Body of pancreas (tissue), 4 donors: ENCODE measurements at places on chromosomes 4 and X. TPM values are rescaled to one million over a fixed set of nuclear protein-coding genes. Genes with fewer than 3 reads are reported as not detected.

DNA sequence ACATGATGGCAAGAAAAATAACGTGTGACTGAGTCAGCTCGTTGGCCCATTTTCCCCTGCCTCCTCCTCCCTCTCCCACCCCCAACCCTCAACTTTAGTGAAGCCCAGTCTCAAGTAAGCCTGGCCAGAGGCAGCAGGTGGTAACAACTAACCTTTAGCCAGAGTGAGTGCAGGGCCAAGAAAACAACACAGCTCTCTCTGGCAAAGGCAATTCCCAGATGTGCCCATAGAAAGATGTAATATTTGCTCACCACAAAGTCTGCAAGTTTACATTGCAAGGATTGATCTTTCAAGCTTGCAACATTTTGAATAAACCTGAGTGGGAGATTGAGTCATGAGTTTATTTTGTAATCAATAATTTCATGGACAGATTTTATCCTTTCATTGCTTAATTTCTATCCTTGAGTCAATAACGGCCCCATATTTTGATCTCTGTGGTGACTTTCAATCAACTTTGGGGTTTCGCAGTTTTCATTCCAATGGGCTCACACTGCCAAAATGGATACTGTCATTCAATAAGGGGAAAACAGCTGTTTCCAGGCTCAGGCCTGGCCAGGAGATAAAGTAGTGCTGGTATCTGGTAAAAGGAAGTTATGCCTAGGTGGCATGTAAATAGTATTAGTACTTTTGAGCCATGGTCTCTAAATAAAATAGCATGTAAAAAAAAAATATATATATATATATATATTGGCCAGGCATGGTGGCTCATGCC, 130.7 kb upstream of the TMEM164 start:
- no peaks in the 10 kb centered on the region for H3K36me3 ChIP-seq
- H3K4me3 ChIP-seq = no peak overlapping the region
- H3K27ac ChIP-seq = no peak overlapping the region

GPR143 gene
- 2.3 TPM for total RNA-seq

DNA sequence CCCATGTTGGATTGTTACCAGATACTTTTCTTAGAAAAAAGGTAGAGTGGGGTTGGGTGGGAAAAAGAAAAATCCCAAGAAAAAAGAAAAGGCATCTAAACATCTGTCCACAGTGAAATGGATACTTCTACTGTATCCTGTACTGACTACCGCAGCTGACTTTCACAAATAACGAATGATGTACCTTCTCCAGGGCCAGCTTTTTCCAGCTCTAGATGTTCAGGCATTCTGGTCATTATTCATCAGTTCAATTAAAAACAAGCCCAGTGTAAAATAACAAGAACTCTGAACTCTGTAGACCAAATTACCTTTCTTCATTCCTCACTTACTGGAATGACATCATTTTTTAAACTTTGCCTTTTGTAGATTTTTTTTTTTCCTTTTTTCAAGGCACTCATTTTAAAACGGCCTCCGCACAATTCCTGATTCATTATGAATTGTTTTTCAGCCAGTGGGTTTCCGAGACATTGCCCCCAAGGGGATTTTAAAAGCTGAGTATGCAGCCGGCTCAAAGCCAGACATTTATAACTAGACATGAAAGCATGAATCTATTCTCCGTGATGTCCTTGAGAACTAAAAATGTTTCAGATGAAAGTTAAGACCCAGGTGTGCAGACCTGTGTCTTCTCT, 113.5 kb downstream of the PRKX start:
- H3K36me3 ChIP-seq = no peaks in the 10 kb centered on the region
- no peak overlapping the region for H3K27ac ChIP-seq
- no peak overlapping the region for H3K4me3 ChIP-seq
- no peaks in the 10 kb centered on the region for H3K27me3 ChIP-seq
- no peak for DNase-seq

ARHGAP6 gene
- total RNA-seq = 10.9 TPM

GRCh38 chr4:152185786-152186550, 349.9 kb downstream of the FBXW7 start:
- no peaks in the 10 kb centered on the region for H3K4me1 ChIP-seq
- no peak overlapping the region for H3K27ac ChIP-seq
- no peak for DNase-seq
- no peaks in the 10 kb centered on the region for H3K27me3 ChIP-seq

DNA sequence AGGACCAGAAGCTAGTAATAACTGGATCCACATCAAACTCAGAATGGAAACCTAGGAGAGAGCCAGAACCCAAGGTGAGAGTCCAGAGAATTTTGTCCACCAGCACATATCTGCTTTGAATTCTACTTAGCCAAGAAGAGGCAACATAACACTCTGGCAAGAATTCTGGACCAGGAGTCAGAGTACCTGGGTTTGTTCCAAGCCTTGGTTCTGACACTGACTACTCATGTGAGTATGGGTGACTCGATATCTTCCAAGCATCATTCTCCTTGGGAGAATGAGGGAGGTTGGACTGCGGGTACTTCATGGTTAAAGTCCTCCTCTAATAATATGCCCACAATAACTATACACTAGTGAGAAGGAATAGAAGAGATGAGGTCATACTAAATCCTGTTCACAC, 144.0 kb upstream of the JADE1 start:
- DNase-seq = no peak
- H3K27ac ChIP-seq = no peak overlapping the region
- H3K4me3 ChIP-seq = no peak overlapping the region
- H3K4me1 ChIP-seq = peaks cover 19% of the 10 kb centered on the region
- H3K27me3 ChIP-seq = no peaks in the 10 kb centered on the region
- no peaks in the 10 kb centered on the region for H3K36me3 ChIP-seq

DSPP gene
- not detected for total RNA-seq

- no peaks in the 10 kb centered on the region for H3K27me3 ChIP-seq
- no peak for DNase-seq
- no peak overlapping the region for H3K4me3 ChIP-seq
- no peaks in the 10 kb centered on the region for H3K36me3 ChIP-seq
- no peaks in the 10 kb centered on the region for H3K4me1 ChIP-seq
Observed at GRCh38 chr4:7299010-7299907, 106.9 kb downstream of the SORCS2 start.
